Body of pancreas (tissue), 4 donors: ENCODE measurements at places on chromosomes 13 and 19. TPM values are rescaled to one million over a fixed set of nuclear protein-coding genes. Genes with fewer than 3 reads are reported as not detected.

Gene GGACT
- 4.9 TPM for total RNA-seq

Gene PSMD8
- 68.7 TPM for total RNA-seq

Gene FCGBP
- 24.1 TPM for total RNA-seq

Gene CADM4
- 2.6 TPM for total RNA-seq

DNA sequence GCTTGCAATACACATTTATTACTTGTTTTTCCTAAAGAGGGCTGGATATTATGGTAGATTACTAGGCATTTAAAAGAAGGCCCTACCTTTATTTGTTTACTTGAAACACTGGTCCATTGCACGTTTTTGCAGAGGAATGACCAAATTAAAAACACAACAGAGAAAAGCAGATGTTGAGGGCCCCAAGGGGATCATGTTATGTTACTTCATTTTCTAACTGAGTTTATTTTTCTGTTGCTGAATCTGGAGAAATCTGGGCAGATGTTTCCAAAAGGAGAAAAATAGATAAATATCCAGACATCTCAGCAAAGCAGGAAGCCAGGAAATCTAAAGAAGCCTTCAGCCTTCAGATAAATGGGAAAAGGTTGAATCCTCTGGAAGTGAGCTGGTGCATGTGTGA, 353.0 kb downstream of the NDFIP2 start:
- DNase-seq = no peak

GRCh38 chr19:46288896-46289588, 7.8 kb upstream of the HIF3A start:
- DNase-seq = no peak

GRCh38 chr19:33157906-33158305, 26.0 kb downstream of the WDR88 start:
- DNase-seq = no peak

DNA sequence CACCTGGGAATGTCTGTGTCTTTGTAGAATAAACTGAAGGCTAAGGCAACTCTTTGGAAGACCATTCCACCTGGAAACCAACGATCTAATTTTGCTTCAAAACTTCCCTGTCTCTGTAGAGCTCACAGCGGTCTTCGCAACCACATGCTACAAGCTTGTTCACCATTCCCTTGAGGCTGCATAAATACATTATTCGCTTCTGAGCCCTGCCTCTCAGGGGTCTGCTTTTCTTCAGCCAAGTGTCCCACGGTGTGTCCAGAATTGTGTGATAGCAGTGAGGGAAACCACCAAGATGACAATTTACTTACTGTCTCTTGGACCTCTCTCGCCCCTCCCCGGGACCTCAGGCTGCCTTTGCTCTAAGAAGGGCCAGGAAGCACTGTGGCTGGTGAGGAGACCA, 51.1 kb downstream of the GPR12 start:
- DNase-seq = no peak

DNA sequence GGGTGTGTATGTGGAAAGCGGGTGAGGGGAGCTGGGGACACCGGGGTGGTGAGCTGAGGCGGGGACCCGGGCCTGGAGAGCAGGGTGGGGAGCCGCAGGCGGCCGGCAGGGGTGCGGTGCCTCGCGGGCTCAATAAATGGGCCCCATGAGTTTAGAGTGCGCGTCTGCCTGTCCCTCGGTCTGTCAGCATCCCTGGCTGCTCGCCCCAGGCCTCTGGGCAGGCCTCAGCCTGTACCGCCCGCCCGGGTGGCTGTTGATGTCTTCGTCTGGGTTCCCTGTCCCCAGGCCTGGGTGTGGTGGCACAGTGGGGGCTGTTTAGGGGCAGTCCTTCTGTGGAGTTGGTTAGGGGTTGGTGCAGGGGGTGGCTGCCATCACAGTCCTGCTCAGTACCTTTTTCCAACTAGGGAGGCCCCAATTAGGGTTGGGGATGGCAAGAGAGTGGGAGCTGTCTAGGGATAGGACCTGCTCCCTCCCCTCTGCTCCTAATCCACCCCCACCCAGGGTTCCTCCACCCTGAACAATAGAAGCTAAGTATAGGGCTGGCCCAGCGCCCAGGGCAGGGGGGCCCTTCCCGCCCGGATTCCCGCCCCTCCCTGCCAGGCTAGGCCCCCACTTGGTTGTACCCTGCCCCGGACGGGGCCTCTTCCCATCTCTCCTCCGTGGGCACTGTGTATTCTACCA, 12.2 kb downstream of the CIC start:
- DNase-seq = peak; percentile 31

DNA sequence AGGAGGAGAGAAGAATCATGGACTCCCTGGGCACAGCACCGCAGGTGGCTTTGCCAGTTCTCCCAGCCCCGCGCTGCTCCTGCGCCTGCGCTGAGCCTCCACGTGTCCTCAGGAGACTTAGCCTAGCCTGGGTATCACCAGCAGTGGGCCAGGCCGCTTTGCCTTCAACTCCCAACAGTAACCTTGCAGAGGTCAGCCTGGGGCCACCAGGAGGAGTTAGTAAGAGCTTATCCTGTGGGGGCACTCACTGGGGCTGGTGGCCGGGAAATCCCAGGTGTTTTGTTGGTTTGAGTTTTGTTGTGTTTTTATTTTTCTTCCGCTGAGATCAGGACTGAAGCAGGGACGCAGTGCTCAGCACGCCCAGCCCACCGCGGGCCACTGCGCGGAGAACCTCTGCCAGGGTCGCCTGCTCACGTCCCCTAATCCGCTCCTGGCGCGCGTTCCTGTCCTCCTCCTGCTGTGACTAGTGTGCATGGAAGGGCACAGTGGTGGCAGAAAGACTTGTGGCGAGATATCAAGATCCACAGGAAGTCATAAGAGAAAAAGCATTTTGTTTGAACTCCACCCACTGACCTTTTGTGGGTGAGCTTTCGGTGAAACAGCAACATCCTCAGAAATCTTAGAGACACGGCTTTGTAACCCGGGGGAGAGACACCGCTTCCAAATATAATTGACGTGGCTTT, 207.4 kb upstream of the RFC3 start:
- peak; percentile 23 for DNase-seq

DNA sequence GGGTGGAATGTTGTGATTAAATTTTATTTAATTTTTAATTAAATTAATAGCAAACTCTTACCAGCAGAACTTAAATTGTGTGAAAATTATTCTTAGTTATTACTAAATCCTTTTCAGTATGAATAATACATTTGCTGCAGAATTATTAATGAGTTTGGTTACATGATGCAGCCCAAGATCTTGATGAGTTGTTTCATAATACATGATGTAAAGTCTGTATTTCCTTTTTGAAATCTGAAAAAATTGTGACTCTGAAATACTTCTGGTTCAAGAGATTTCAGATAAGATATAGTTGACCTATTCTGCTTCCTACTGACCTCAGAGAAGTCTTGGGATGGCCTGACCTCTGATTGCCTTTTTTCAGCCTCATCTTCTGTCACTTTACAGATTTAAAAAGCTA, 11.1 kb downstream of the SAE1 start:
- no peak for DNase-seq

- peak; percentile 68 for DNase-seq
These were observed at the start of gene MAP3K10 for GRCh38 chr19:40190891-40191835. MAP3K10 (plus strand) TSS chr19:40191426; CDS start chr19:40192032, 606 bp downstream.

- no peak for DNase-seq
These were observed 94.6 kb upstream of the ARHGEF7 start for GRCh38 chr13:111020546-111020945.

DNA sequence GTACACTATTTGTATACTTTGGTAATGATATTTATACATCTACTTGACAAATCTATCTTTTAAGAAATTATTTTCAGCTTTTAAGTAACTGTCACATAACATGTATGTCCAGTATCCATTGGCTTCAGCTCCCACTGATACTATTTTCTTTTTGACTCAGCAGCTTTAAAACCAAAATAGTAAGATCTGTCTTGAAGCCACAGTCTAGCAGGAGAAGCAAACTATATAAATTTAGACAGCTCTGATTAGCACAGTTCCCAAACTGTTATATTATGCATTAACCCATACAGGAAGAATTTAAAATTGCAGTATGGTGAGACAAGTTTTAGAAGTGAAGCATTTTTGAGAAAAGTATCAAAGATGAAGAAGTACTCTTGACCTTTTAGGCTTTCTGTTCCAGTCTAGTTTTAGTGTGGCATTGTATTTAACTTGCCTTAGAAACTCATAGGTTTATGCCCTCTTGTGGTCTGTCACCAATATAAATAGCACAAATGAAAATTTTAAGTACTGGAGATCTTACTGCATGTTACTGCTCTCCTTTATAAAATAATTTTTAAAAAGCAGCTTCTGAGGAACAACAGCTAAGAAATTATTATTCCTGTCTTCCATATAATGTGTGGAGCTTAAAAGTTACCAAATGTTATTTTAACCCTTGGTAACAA, 24.7 kb downstream of the URI1 start:
- no peak for DNase-seq

GRCh38 chr19:41362143-41362847, 1.7 kb downstream of the B9D2 start:
- DNase-seq = no peak

DNA sequence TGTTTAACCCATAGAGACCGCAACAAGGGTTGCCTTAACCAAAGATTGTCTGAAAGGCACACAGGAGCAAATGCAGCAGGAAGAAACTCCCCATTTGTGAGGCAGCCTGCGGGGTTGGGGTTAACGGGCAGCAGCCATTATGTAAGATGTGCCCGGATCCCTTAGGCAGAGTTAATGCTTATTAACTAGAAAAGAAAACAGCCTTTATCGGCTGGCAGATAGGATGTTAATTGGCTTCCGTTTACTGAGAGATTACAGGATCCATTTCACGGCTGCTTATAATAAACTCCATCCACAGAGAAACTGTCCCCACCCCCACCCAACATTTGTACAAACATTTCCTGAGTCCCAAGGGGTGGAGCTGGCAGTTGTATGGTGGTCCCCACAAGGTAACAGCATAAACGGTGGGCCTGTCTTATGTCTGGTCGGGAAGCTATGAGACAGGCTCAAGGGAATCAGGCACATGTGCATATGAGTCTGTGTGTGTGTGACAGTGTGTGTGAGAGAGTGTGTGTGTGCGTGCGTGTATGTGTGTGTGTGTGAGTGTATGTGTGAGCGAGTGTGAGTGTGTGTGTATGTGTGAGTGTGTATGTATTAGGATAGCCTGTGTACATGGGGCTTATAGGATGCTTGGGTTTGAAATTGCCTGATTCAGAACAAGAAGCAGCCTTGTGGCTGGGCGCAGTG, 10.5 kb downstream of the SLC25A42 start:
- no peak for DNase-seq
